ENCODE measurements at places on chromosomes 7 and 10.

DNA sequence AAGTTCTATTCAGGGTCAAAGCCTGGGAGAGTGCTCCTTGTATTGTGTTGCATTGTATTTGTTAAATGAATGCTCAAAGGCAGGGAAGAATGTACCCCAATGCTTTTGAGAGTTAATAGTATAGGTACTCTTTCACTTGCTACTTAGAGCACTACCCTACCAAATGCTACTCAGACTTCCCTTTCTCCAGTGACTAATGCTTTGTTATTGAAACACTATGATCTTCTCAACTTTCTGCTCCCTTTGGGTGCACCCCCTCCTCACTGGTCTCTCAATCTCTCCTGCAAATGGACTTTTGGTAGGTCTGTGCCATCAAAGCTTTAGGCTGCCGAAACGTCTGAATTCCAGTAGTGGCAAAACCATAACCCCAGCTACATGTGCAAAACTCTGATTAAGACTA, 177.7 kb upstream of the AHR start:
- peaks cover 3% of the 10 kb centered on the region for H3K27me3 ChIP-seq
- H3K27ac ChIP-seq = no peak overlapping the region
- H3K36me3 ChIP-seq = no peaks in the 10 kb centered on the region
- no peak overlapping the region for H3K4me3 ChIP-seq
- no peaks in the 10 kb centered on the region for H3K4me1 ChIP-seq

DNA sequence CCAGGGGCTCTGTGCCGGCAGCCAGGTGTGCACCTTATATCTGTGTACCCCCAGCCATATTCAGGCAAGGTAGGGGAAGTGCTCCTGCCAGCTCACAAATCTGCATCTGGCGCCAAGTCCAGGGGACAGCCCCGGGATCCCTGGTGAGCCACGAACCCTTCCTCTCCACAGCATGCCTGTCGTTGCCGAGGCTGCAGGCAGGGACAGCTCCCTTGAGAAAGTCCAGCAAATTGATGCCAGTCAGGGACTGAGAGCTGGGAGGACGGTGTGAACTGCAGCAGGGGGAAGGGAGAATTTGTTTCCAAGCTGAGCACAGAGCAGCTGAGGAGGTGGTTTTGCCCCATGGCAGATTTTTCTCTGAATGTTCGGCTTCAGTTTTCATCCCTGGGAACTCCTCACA, 919 bp downstream of the PLA2G12B start:
- H3K36me3 ChIP-seq = no peaks in the 10 kb centered on the region
- no peaks in the 10 kb centered on the region for H3K4me1 ChIP-seq
- no peaks in the 10 kb centered on the region for H3K27me3 ChIP-seq
- no peak overlapping the region for H3K27ac ChIP-seq
- DNase-seq = no peak

- no peak overlapping the region for H3K4me3 ChIP-seq
- peaks cover 4% of the 10 kb centered on the region for H3K4me1 ChIP-seq
- H3K27me3 ChIP-seq = no peaks in the 10 kb centered on the region
- peak; percentile 56 for DNase-seq
- no peaks in the 10 kb centered on the region for H3K36me3 ChIP-seq
These were observed 10.0 kb upstream of the SFRP5 start for GRCh38 chr10:97781618-97782331.

DNA sequence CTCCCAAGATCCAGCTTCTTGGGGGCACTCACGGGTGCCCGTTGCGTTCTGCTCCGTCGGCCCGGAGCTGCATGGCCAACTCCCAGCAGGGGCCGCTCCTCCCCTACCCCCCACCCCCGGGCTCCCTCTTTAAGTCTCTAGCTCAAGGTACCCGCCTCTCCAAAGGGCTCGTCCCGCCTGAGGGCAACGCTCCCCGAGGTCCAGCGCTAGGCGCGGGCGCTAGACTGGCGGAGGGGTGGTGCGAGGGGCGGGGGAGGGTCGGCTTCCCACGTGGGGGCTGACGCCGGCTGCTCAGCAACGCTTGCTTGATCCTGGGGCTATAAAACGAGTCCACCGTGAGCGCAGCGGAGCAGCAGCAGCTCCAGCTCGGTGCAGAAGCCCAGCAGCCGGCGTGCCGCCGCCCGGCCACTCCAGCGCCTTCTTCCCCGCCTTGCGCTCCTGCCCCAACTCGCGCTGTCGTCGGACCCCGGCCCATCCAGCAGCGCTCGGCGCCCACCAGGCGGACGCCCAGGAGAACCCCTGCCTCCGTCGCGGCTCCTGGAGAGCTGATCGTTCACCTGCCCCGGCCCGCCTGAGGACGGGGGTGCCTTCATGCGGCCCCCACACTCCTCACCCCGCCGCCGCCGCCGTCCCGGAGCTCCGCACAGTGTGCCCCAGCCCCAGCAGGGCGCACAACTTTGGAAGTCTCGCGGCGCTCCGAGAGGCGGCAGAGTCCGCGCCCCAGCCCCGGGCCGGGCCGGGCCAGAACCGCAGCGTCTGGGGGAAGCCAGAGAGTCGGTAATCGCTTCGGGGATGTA, at the start of gene ADRA2A:
TSS of gene ADRA2A (plus strand) at position 348 of the 797 bp plus-strand sequence. CDS start 968 bp downstream, outside the sequence.
- no peaks in the 10 kb centered on the region for H3K36me3 ChIP-seq
- DNase-seq = no peak
- H3K4me1 ChIP-seq = peaks cover 18% of the 10 kb centered on the region
- H3K27me3 ChIP-seq = peaks cover 28% of the 10 kb centered on the region
- no peak within 1 kb of the TSS for H3K27ac ChIP-seq

DNA sequence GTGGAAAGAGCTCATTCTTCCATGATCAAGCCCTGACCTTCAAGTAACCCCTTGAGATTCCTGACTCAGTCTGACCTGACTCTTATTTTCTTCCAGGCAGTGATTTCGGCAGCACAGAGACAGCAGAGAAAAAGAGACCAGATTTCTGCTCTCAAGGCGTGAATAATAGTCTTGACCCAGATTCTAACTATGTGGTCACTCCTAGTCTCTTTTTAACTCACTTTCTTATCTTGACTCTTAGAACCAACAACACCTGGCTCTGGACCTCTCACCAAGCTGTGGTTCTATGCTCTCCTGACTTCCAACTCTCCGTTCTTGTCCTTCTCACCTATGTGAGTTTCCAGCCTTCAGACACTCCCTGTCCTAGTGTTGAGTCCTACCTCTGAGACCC, 36.9 kb upstream of the KDM7A start:
- no peak for DNase-seq
- H3K4me3 ChIP-seq = no peak overlapping the region
- H3K36me3 ChIP-seq = no peaks in the 10 kb centered on the region
- no peak overlapping the region for H3K27ac ChIP-seq
- no peaks in the 10 kb centered on the region for H3K27me3 ChIP-seq
